Pancreas (tissue), 10 donors: ENCODE measurements at places on chromosomes 16 and 17. TPM values are rescaled to one million over a fixed set of nuclear protein-coding genes. Genes with fewer than 3 reads are reported as not detected.

The SDR42E1 gene
- 4.5 TPM for total RNA-seq

The C17orf78 gene
- total RNA-seq = not detected

The SAMD14 gene
- total RNA-seq = 0.86 TPM

The CMTM2 gene
- total RNA-seq = not detected

The CALB2 gene
- 0.19 TPM for total RNA-seq

The HBZ gene
- total RNA-seq = 0.35 TPM

The PLD6 gene
- 3.4 TPM for total RNA-seq

The KRTAP9-4 gene
- not detected for total RNA-seq

The CIBAR2 gene
- total RNA-seq = not detected

The ZFP90 gene
- 8.4 TPM for total RNA-seq

The EVPL gene
- 2.7 TPM for total RNA-seq

The TBC1D16 gene
- total RNA-seq = 25.2 TPM

The KLHL10 gene
- total RNA-seq = not detected

- H3K4me3 ChIP-seq = no peak overlapping the region
- DNase-seq = peak; percentile 79
- no peaks in the 10 kb centered on the region for H3K36me3 ChIP-seq
- peaks cover 10% of the 10 kb centered on the region for H3K4me1 ChIP-seq
- H3K27me3 ChIP-seq = peaks cover 3% of the 10 kb centered on the region
Measured at GRCh38 chr16:180681-181564, 664 bp downstream of the HBQ1 start.

- H3K27ac ChIP-seq = no peak overlapping the region
- no peaks in the 10 kb centered on the region for H3K27me3 ChIP-seq
- H3K4me1 ChIP-seq = peaks cover 5% of the 10 kb centered on the region
- no peak overlapping the region for H3K4me3 ChIP-seq
Measured at GRCh38 chr17:4232168-4232813, 31.5 kb downstream of the ANKFY1 start.

- no peaks in the 10 kb centered on the region for H3K27me3 ChIP-seq
- no peak overlapping the region for H3K27ac ChIP-seq
- DNase-seq = no peak
- H3K36me3 ChIP-seq = no peaks in the 10 kb centered on the region
- no peaks in the 10 kb centered on the region for H3K4me1 ChIP-seq
- no peak overlapping the region for H3K4me3 ChIP-seq
Measured at GRCh38 chr17:31252741-31253140, 44.3 kb downstream of the OMG start.

DNA sequence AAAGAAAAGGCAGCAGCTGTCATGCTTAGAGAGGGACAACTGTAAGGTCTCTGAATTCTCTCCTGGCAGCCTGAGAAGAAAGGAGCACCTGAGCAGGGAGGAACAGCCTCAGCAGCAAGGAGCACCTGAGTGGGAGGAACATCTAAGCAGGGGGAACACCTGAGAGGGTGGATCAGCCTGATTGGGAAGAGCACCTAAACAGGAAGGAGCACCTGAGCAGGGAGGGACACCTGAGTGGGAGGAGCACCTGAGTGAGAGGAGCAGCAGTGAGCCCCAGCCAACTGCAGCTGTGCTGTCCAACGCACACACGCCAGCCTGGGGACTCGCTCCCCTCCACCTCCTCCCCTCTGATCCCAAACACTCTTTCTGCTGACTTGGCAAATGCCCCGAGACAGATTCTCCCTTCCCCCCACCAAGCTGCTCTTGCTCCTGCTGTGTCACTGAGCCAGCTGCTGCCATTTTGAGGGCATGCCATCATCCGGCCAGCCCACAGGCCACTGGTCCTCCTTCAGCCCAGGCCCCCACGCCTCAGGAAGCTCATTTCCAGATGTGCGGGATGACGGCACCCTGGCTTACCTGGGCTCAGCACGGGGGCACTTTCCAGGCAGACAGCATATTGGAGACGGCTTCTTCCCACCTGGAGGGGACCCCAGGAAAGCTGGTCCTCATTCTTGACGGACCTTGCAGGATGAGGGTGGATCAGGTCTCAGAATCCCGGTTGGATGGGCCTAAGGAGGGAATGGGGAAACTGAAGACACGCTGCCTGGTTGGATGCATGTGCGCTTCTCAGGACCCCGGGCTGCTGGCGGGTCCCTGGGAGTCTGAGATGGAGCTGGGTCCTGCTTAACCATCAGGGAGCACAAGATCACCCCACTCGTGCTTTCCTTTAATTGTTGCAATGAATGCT lies 57.7 kb upstream of the RBFOX3 start:
- H3K4me1 ChIP-seq = no peaks in the 10 kb centered on the region
- no peak overlapping the region for H3K27ac ChIP-seq
- no peak overlapping the region for H3K4me3 ChIP-seq
- no peaks in the 10 kb centered on the region for H3K36me3 ChIP-seq
- no peaks in the 10 kb centered on the region for H3K27me3 ChIP-seq

- H3K4me3 ChIP-seq = no peak overlapping the region
- H3K4me1 ChIP-seq = no peaks in the 10 kb centered on the region
- no peaks in the 10 kb centered on the region for H3K36me3 ChIP-seq
- no peak overlapping the region for H3K27ac ChIP-seq
Measured at GRCh38 chr17:77027271-77027889, 113.4 kb upstream of the SEC14L1 start.

DNA sequence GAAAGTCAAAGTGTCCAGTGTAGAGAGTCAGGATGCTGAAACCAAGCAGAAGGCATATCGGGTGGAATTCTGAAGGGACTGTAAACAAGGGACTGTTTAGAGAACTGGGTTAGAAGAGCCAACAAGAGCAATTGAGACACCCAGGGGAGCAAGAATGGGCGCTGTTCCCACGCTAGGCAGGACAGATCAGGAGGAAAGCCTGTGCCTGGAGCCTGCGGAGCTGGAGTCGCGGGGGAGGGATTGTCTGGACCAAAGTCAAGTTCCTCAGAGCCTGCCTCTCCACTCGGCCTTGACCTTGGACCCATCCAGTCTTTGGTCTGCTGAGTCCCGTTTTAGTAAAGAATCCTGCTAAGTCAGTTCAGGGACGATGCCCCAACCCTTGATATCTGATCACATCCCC lies 14.7 kb upstream of the KLHL36 start:
- H3K27me3 ChIP-seq = no peaks in the 10 kb centered on the region
- no peak overlapping the region for H3K4me3 ChIP-seq
- no peaks in the 10 kb centered on the region for H3K36me3 ChIP-seq
- no peak overlapping the region for H3K27ac ChIP-seq

GRCh38 chr16:67969254-67970039 lies 1.0 kb upstream of the SLC12A4 start:
- peaks cover 26% of the 10 kb centered on the region for H3K4me1 ChIP-seq
- no peaks in the 10 kb centered on the region for H3K36me3 ChIP-seq
- H3K4me3 ChIP-seq = peak overlapping the region; percentile 89
- no peak for DNase-seq
- H3K27me3 ChIP-seq = no peaks in the 10 kb centered on the region

DNA sequence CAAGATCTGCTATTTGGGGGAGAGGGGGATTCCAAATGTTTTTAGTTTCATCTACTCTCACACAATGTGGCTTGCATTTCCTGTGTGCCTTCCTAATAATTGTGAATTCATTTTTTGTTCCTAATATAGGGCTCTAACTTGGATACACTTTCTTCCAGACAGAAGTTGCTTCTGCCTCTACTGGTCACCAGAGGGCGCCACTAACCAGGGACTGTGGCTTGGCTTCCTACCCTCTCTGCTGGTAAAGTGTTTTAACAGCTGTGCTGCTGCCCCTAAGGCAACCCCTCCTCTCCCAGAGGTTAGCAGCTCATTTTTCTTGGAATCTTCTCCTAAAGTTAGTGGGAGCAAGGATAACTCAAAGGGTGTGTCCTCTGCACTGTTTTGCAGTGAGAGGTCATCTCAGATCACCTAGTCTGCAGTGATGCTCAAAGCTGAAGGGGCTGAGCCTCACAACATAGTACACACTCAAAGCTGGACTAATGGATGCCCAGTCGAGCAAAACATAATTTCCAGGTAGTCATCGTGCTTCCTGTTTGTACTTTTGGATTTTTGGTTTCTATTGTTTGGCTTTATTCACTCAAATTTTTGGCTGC lies 5.0 kb upstream of the PRSS54 start:
- no peaks in the 10 kb centered on the region for H3K27me3 ChIP-seq
- no peak overlapping the region for H3K27ac ChIP-seq
- no peak for DNase-seq
- H3K4me1 ChIP-seq = no peaks in the 10 kb centered on the region
- no peaks in the 10 kb centered on the region for H3K36me3 ChIP-seq

GRCh38 chr17:3812771-3813170 lies 11.8 kb upstream of the ITGAE start:
- H3K4me3 ChIP-seq = no peak overlapping the region
- H3K4me1 ChIP-seq = no peaks in the 10 kb centered on the region
- DNase-seq = no peak
- H3K27ac ChIP-seq = no peak overlapping the region

DNA sequence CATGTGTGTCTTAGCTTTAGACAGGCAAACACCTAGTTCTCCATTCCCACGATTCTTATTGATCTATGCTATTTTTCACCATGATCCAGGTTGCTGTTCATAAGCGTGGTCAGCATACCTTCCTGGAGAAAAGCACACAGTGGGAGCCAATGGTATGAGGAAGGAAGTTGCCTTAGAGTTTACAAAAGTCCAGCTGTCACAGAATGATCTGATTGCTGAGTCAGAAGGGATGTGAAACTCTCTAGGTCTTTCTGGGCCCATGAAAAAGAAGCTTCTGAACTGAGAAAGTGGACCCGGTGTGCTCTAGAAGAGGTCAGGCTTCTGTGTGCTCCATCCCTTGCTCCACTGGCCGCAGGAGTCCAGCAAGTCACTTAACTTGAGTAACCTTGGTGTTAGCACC lies 71.0 kb upstream of the CCL1 start:
- H3K27me3 ChIP-seq = no peaks in the 10 kb centered on the region
- H3K4me3 ChIP-seq = no peak overlapping the region
- DNase-seq = no peak
- peak overlapping the region; percentile 28 for H3K27ac ChIP-seq

GRCh38 chr17:82294064-82294773 lies 20.7 kb upstream of the CSNK1D start:
- no peaks in the 10 kb centered on the region for H3K27me3 ChIP-seq
- H3K36me3 ChIP-seq = no peaks in the 10 kb centered on the region
- no peak overlapping the region for H3K4me3 ChIP-seq
- DNase-seq = no peak
- H3K27ac ChIP-seq = peak overlapping the region; percentile 3

DNA sequence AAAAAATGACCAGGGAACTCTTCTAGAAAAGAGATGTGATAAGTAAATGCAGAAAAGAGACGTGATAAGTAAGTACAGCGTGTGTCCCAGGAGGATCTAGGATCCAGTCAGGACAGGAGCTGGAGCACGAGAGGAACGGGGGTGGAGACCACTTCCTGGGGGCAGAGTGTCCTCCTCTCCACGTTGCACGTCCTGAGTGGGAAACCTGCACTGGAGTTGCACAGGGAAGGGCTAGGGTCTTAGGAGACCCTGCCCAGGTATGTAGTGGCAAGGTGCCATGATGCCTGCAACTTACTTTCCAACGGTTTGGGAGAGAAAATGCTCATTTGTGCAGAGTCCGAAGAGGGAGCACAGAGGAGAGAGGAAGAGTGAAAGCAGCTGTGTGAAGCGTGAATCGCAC lies 55.8 kb downstream of the RNF213 start:
- H3K36me3 ChIP-seq = no peaks in the 10 kb centered on the region
- no peak for DNase-seq
- no peak overlapping the region for H3K27ac ChIP-seq
- no peaks in the 10 kb centered on the region for H3K4me1 ChIP-seq

GRCh38 chr17:28335959-28336871 lies 654 bp downstream of the TNFAIP1 start:
- peaks cover 18% of the 10 kb centered on the region for H3K36me3 ChIP-seq
- DNase-seq = peak; percentile 75
- H3K4me3 ChIP-seq = peak overlapping the region; percentile 88
- H3K4me1 ChIP-seq = peaks cover 35% of the 10 kb centered on the region
- no peaks in the 10 kb centered on the region for H3K27me3 ChIP-seq
- H3K27ac ChIP-seq = peak overlapping the region; percentile 97

DNA sequence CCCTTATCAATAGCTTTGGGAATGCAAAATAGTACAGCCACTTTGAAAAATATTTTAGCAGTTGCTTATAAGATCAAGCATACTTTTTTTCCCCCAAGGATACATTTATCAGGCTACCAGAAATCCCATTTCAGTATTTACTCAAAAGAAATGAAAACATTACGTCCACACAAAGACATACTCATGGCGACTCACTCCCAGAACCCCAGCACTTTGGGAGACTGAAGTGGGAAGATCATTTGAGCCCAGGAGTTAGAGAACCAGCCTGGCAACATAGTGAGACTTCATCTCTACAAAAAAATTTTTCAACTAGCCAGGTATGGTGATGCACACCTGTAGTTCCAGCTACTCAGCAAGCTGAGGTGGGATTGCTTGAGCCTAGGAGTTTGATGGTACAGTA lies 5.9 kb downstream of the SKA2 start:
- no peak overlapping the region for H3K4me3 ChIP-seq
- H3K36me3 ChIP-seq = no peaks in the 10 kb centered on the region
- no peaks in the 10 kb centered on the region for H3K27me3 ChIP-seq

DNA sequence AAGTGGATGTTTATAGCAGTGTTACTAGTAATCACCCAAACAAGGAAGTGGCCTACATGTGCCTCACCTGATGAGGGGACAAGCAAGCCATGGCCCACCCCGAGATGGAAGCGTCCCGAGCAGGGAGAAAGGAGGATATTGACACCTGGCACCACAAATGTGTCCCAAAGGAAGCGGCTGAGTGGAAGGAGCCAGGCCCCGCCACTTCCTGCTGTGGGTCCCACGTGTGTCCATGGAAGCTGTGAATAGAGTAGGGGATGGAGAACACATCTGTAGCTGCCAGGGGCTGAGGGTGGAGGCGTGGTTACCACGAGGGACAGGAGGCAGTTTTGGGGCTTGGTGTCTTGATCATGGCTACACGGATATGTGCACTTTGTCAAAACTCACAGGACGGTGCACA lies 49.2 kb downstream of the KCNJ12 start:
- H3K27ac ChIP-seq = no peak overlapping the region
- DNase-seq = no peak
- H3K36me3 ChIP-seq = no peaks in the 10 kb centered on the region

GRCh38 chr16:88408561-88409142 lies 25.9 kb downstream of the ZNF469 start:
- no peak overlapping the region for H3K4me3 ChIP-seq
- H3K27ac ChIP-seq = no peak overlapping the region
- no peaks in the 10 kb centered on the region for H3K27me3 ChIP-seq
- no peaks in the 10 kb centered on the region for H3K4me1 ChIP-seq
- DNase-seq = no peak

- no peak for DNase-seq
- H3K36me3 ChIP-seq = no peaks in the 10 kb centered on the region
- H3K4me1 ChIP-seq = no peaks in the 10 kb centered on the region
- no peak overlapping the region for H3K4me3 ChIP-seq
- H3K27ac ChIP-seq = no peak overlapping the region
- no peaks in the 10 kb centered on the region for H3K27me3 ChIP-seq
Measured at GRCh38 chr16:12450387-12450786, 353.3 kb downstream of the CPPED1 start.

- no peaks in the 10 kb centered on the region for H3K36me3 ChIP-seq
- H3K4me3 ChIP-seq = no peak overlapping the region
- H3K27me3 ChIP-seq = no peaks in the 10 kb centered on the region
- H3K27ac ChIP-seq = no peak overlapping the region
Measured at GRCh38 chr17:47837401-47838039, 3.6 kb downstream of the SCRN2 start.
